ENCODE measurements at places on chromosomes 16 and 17.

GRCh38 chr16:11744075-11744470, 1.4 kb upstream of the TXNDC11 start:
- ATAC-seq: no peak

GRCh38 chr17:45809499-45809898, 25.4 kb downstream of the CRHR1 start:
- no peak for ATAC-seq

DNA sequence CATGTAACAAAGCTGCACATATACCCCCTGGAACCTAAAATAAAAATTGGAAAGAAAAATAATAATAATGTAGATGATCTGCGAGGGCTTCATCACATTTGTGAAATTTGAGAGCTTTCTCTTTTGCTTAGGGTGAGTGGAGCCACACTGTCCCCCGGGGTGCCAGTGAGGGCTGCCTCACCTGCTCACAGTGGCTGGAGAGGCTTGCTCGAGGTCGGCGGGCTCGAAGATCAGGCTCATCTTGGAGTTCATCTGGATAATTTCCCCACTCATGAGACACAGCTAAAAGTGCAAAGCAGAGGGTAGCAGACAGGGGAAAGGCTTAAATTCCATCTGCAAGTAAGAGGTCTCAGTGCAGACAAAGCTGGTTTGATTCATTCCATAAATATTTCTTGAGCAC, 123.8 kb downstream of the DNAH3 start:
- ATAC-seq: no peak

- no peak for ATAC-seq
Observed at GRCh38 chr17:20096430-20096829, 87.3 kb downstream of the SPECC1 start.

DNA sequence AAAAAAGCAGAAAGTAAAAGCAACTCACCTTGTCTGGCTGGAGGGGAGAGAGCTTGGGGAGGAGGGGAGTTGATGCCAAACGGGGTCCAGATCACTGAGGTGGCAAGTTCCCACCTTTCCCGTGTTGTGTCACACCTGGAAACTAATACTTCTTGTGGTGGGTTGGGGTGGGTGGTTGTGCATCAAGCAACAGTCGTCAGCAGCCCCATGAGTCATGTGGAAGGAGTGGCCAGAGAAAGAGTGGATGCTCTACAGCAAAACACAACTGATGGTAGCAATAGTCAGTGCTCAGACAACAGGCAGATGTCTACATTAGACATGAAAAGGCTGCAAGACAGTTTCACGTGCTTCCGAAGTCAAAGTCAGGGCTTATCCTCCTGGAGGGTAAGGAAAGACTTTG, 35.4 kb downstream of the ARSG start:
- ATAC-seq: no peak

DNA sequence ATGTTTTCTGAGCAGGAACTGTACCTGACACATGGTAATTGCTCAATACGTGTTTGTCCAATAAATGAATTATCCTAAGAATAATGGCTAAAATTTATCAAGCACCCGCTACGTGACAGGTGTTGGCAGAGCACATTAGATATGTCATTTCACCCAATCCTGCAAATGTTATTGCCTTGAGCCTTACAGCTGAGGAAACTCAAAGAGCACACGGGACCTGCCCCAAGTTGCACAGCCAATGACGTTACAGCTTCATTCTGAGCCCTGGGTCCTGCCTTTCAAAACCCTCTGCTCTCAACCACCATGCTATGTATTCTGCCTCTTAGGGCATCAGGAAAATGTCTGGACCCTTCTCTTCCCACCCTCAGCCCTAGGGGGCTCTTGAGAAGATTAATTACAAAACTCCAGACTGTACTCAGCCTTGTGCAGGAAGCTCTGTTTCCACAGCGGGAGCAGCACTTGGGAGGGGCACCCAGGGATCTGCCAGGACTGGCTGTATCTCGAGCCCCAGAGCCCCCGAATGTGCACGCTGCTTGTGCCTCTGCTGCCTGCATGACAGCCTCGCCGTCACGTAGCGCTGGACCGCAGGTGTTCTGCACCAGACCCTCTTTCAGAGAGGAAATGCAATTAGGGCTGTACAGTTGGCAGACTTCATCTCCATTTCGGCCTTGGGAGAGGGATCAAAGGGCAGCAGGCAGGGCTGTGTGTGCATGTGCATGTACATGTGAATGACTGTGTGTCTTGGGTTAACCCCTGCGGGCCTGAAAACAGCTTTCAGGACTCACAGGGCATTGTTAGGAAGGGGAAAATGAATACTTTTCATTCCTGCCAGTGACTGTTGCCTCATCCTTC, 71.6 kb downstream of the GPR139 start:
- no peak for ATAC-seq

GRCh38 chr17:16923904-16924695, 47.8 kb downstream of the TNFRSF13B start:
- ATAC-seq: no peak

- ATAC-seq: no peak
Observed at GRCh38 chr16:72397876-72398275, 225.9 kb upstream of the PMFBP1 start.

DNA sequence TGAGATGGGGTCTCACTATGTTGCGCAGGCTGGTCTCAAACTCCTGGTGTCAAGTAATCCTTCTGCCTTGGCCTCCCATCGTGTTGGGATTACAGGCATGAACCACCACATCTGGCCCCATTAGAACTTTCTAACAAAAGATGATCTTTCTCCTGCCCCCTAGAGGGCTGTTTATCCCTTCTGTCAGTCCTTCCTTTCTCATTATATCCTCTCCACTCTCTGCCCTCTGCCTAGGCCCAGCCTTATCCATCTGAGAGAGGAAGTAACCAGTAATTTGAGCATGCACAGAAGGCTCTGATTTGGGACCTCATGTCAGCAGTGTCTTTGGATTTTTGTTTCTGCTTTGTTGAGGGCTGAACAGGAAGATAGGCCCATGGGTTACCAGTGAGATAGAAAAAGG, 4.4 kb upstream of the DHX40 start:
- no peak for ATAC-seq

DNA sequence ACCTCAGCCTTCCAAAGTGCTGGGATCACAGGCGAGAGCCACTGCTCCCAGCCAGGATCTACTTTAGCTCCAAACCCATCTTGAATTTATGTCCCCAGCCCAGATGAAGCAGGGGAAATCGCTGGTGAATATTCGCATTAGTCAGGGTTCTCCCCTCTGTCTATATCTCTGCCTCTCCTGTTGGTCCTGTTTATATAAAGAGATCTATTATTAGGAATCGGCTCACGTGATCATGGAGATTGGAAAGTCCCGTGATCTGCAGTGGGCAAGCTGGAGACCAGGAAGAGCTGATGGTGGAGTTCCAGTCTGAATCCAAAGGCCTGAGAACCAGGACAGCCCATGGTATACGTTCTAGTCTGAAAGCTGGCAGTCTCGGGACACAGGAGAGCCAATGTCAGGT, 382.8 kb downstream of the SEC14L1 start:
- no peak for ATAC-seq

DNA sequence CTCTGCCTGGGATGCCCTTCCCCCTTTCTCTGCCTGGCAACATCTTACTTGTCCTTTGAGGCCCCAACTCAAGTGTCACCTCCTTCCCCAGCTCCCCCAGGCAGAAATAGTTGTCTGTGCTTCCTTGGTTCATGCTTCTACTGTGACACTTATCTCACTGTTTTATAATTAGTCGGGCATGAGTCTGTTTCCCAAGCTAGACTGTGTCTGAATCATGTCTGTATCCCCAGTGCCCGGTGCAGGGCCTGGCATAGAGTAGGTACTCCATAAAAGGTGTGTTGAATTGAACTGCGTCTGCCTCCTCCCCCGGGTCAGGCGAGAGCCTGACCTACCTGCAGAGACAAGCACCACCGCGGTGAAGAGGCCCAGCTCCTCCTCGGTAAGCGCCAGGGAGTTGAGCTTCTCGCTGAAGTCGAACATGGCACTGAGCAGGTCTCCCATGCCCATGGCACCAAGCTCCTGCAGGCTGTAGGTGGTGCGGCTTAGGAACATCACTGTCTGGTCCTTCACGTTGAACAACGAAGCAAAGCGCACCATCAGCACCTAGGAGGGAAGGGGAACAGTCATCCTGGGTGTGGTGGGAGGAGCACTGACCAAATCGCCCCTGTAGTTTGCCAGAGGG, 6.7 kb downstream of the NR1D1 start:
- ATAC-seq: no peak

DNA sequence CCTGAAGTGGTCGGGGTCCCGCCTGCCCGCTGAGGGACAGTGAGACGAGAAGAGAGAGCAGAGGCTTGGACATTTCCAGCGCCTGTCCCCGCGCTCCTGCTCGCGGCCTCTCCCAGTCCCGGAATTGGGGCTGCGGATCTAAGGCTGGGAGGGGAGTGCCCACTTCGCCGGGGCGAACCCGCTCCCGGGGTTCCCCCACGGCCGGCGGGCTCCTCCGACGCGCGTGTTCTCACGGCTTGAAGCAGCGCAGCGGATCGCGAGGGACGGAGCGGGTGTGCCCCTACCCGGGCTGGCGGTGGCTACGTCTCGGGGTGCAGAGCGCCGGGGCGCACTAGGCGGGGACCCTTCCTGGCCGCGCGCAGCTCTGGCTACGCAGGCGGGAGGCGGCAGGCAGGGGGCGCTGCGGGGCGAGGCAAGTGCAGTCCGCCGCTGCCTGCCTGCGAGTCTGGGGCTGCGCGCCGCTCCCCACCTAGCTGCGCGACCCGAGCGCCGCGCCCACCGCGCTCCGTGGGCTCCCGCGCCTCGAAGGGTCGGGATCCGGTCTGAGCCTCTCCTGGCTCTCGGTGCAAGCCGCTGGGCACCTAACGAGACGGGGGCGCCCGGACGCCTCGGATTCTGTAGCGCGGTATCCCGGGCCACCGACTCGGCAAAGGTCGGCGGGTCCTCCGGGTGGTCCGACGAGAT, 1.2 kb downstream of the NGFR start:
- peak; percentile 84 for ATAC-seq

GRCh38 chr16:82955741-82956348, 329.1 kb downstream of the CDH13 start:
- ATAC-seq: no peak

GRCh38 chr17:2083613-2084035, 28.7 kb downstream of the HIC1 start:
- ATAC-seq: no peak

DNA sequence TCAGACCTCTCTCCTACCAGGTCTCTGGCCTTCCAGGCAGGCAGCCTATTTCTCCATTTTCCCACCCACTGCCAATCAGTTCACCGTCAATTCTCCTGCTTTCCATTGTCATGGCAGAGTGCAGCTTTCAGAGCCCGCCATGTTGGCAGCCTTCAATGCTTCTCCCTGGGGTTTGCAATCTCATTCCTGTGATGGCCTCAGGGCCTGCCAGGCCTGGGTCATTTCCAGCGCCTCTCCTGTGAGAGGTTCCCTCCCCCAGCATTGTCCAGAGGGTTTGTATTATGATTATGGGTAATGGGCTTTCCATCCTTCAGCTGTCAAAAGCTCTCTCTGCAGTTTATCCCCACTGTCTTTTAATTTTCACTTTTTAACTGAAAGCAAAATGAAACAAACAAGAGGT, 716.6 kb upstream of the CDH8 start:
- ATAC-seq: no peak

DNA sequence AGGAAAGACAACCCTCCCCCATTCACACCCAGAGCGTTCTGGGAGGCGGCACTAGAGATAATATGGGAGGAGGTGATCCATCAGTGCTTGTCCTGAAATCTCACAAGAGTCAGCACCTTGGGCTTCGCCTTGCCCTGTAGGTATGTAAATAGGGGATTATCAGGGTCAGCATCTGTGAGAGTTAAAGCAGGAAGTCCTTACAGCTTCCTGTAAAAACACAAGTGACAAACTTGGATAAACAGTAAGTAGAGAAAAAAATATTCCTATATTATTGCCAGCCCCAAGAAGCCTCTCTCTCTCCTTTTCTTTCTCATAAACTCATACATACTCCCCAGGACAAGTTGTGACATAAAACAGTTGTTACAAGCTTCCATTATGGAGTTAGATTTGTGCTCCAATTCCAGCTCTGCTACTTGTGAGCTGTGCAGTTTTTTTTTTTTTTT, 187.7 kb downstream of the MAF start:
- no peak for ATAC-seq

- no peak for ATAC-seq
Observed at GRCh38 chr17:11565591-11565990, 32.7 kb upstream of the DNAH9 start.

- no peak for ATAC-seq
Observed at GRCh38 chr17:2396568-2397246, 4.2 kb downstream of the MNT start.

DNA sequence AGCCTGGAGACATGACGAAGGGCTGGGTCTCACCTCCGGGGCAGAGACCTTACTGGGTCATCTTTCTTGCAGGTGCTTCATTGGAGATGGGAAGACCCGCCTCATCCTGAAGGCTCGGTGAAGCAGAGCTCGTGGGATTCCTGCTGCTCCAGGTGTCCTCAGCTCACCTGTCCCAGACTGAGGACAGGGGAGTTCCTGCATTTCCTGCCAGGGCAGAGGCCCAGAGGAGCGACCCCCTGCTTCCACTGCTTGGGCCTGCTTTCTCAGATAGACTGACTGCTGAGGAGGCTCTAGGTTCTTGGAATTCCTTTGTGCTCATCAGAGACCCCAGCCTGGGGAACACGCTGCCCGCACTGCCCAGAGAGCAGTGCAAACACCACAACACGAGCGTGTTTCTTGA, 11.6 kb downstream of the AQP8 start:
- ATAC-seq: no peak

DNA sequence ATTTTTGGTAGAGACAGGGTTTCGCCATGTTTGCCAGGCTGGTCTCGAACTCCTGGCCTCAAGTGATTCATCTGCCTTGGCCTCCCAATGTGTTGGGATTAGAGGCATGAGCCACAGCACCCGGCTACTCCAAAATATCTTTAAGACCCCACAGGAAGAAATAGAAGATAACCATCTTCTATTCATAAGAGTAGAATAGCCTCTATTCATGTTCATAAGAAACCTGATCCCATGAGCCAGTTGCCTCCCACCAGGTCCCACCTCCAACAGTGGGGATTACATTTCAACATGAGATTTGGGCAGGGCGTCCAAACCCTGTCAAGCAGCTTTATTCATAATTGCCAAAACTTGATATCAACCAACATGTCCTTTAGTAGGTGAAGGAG, 13.9 kb upstream of the TMC7 start:
- no peak for ATAC-seq

DNA sequence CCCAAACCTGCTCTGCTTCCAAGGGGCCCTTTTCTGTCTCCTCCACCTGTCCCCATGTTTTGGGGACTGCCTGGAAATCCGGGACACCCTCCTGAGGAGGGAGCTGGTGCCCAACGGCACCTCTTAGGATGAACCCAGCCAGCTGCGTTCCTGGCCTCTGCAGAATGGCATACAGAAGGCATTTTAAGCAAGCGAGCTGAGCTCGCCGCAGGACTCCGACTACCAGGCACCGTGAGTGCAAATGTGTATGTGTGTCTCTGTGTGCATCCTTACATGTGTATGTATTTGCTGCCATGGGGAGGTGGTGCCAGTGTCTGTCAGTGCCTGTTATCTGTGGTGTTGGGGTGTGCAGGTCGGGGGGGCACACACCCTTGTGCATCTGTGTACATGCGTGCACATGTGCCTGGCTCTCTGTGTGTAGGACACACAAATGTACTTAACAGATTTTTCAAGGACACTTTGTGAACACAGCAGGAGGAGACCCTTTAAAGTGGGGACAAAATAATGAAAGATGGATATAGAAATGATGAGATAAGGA, 39.3 kb downstream of the ABAT start:
- no peak for ATAC-seq
